ENCODE measurements at places on chromosomes 1 and 21. TPM values are rescaled to one million over a fixed set of nuclear protein-coding genes. Genes with fewer than 3 reads are reported as not detected.

Gene UBE2U
- not detected for total RNA-seq

Gene HSF2BP
- 0.59 TPM for total RNA-seq

Gene ST3GAL3
- 20.5 TPM for total RNA-seq

Gene IGSF8
- total RNA-seq, result 33.7 TPM

Gene KCNH1
- not detected for total RNA-seq

Gene GBP2
- 91.8 TPM for total RNA-seq

Gene PROK1
- total RNA-seq, result not detected

Gene ECE1
- 63.6 TPM for total RNA-seq

Gene DPT
- not detected for total RNA-seq

Gene TPM3
- 345 TPM for total RNA-seq

Gene ADARB1
- 28.6 TPM for total RNA-seq

Gene PLPPR4
- total RNA-seq, result not detected

Gene AHDC1
- 20.8 TPM for total RNA-seq

Gene BTBD19
- 36.5 TPM for total RNA-seq

Gene ERO1B
- 16.5 TPM for total RNA-seq

Gene ITLN2
- total RNA-seq, result not detected

Gene C1orf167
- total RNA-seq, result not detected

Gene CFAP126
- total RNA-seq, result not detected

Gene OR10J1
- total RNA-seq, result not detected

Gene LGR6
- 0.45 TPM for total RNA-seq

Gene LENEP
- not detected for total RNA-seq

Gene NES
- total RNA-seq, result not detected

Gene NBPF4
- not detected for total RNA-seq

Gene NTRK1
- 0.42 TPM for total RNA-seq

Gene NDC1
- total RNA-seq, result 8.1 TPM

Gene PIGR
- not detected for total RNA-seq

Gene OVAAL
- total RNA-seq, result not detected

Gene S100A9
- total RNA-seq, result 43.6 TPM

Gene MAEL
- not detected for total RNA-seq

Gene MIXL1
- total RNA-seq, result not detected

Gene CD1D
- total RNA-seq, result 0.11 TPM

Gene PCAT6
- total RNA-seq, result 1.3 TPM

Gene ARHGEF10L
- total RNA-seq, result 0.22 TPM

Gene GPR52
- 1.1 TPM for total RNA-seq

Gene TRIM46
- 2.9 TPM for total RNA-seq

Gene CCDC185
- total RNA-seq, result not detected

Gene AGTRAP
- 21.8 TPM for total RNA-seq

Gene INAVA
- 0.22 TPM for total RNA-seq

Gene LAMC1
- not detected for total RNA-seq

Gene DNALI1
- not detected for total RNA-seq

Gene CDA
- 0.50 TPM for total RNA-seq

Gene NR1I3
- total RNA-seq, result not detected

Gene SLC26A9
- not detected for total RNA-seq

Gene PLCH2
- total RNA-seq, result 47.6 TPM

Gene SLC2A1
- total RNA-seq, result 78.6 TPM

Gene LDLRAD1
- not detected for total RNA-seq

Gene EFNA1
- 4.2 TPM for total RNA-seq

Gene UMODL1
- 0.49 TPM for total RNA-seq

Gene C1orf141
- not detected for total RNA-seq

Gene MASP2
- 0.53 TPM for total RNA-seq

Gene OR2T35
- not detected for total RNA-seq

Gene PRAMEF13
- total RNA-seq, result not detected

Gene FNDC10
- 1.3 TPM for total RNA-seq

Gene KIF26B
- total RNA-seq, result not detected
